ENCODE measurements at places on chromosomes 5 and 9.

DNA sequence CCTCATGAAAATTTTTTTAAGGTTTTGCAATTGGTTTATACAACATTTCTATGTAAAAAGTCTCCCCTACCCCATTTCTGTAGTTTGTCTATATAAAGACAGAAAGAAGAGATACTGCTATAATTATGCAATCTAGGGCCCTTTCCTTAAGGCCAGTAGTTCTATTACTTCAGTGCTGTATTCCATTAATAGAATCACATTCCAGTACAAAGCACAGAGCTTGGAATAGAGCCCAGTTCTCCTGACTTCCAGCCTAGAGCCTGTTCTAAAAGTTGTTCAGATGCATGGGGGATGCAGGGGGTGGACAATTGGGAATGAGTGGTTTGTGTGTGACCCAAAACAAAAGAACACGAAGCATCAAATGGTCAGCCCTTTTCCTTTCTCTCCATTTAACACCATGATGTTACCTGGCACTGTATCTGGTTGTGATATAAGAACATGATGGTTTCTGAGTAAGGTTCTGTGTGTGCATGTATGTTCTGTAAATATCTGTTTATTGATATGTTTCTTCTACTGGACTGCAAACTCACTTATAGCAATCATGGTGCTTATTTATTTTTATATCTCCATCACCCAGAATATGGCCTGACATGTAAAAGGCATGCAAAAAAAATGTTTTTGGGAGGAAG, 8.2 kb upstream of the GRAMD2B start:
- DNase-seq = peak; percentile 51

- no peak for DNase-seq
Observed at GRCh38 chr5:159877894-159878448, 38.3 kb upstream of the ADRA1B start.

- DNase-seq = no peak
Observed at GRCh38 chr5:83118976-83119375, 41.6 kb downstream of the XRCC4 start.

- no peak for DNase-seq
Observed at GRCh38 chr5:109099081-109099480, 310.7 kb downstream of the PJA2 start.

DNA sequence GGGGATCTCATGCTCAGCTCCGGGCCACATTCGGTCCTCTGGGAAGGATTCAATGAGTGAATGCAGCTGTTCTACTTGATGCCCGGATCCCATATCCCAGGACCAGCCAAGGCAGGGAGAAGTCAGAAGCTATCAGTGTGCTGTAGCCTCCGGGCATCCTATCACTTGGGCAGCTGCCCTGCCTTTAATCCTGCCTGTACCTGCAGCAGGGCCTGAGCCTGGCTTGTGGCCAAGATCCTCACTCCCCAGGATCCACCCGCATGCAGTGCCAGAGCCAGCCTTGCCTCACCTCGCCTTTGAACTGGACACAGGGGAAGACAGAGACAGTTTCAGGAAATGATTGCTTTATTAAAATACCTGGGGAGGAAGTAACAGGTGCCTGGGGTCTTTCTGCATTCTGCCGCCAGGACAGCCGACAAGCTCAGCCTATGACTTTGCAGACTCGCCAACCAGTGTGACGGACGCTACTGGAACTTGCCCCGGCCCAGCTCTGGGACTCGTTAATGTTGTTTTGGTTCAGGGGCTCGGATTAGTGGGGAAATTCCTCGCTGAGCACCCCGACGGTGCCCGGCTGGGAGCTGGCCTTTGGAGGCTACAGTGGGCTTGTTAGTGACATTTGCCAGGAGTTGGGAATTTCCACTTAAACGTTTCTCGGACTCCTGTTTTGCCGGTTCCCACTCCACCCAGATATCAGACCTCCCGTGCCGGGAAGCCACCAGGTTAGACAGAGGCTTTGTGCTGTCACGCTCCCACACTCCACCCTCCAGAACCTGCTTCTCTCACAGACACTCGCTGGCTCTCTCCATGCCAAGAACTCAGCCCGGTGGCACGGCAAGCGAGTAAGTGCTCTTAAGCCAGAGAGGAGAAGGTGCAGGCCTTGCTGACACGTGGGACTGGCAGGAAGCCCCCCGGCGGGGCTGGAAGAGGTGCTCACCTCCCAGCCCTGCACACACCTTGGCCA, 721 bp downstream of the PTGES start:
- no peak for DNase-seq

- no peak for DNase-seq
Observed at GRCh38 chr5:905139-905642, 12.5 kb downstream of the TRIP13 start.

- no peak for DNase-seq
Observed at GRCh38 chr9:125613141-125613540, 93.9 kb downstream of the MAPKAP1 start.

- no peak for DNase-seq
Observed at GRCh38 chr5:10590226-10590999, 26.5 kb downstream of the ANKRD33B start.
